ENCODE measurements at places on chromosomes 1 and 21. TPM values are rescaled to one million over a fixed set of nuclear protein-coding genes. Genes with fewer than 3 reads are reported as not detected.
A peak's percentile ranks its signal among the peaks of the same experiment; 100 is the strongest.

- no peak for DNase-seq
Measured at GRCh38 chr1:86522240-86522639, 24.6 kb upstream of the CLCA4 start.

DNA sequence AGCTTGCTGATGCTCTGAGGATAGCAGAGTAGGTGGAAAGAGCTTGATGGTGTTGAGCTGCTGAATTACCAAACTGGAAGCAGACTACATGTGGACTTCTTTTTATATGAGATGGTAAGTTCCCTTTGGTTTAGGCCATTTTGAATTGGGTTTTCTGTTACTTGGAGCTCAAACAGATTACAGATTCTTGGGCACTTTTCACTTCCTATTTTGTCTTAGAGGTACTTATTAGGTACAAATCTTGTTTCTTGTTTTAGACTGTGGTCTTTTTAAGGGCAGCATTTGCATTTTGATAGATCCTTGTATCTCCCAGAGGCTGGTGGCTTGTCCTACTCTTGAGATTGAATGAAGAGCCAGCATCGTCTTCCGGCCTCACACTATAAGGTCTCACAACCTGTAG is 70.2 kb downstream of the GADD45A start:
- DNase-seq = no peak

DNA sequence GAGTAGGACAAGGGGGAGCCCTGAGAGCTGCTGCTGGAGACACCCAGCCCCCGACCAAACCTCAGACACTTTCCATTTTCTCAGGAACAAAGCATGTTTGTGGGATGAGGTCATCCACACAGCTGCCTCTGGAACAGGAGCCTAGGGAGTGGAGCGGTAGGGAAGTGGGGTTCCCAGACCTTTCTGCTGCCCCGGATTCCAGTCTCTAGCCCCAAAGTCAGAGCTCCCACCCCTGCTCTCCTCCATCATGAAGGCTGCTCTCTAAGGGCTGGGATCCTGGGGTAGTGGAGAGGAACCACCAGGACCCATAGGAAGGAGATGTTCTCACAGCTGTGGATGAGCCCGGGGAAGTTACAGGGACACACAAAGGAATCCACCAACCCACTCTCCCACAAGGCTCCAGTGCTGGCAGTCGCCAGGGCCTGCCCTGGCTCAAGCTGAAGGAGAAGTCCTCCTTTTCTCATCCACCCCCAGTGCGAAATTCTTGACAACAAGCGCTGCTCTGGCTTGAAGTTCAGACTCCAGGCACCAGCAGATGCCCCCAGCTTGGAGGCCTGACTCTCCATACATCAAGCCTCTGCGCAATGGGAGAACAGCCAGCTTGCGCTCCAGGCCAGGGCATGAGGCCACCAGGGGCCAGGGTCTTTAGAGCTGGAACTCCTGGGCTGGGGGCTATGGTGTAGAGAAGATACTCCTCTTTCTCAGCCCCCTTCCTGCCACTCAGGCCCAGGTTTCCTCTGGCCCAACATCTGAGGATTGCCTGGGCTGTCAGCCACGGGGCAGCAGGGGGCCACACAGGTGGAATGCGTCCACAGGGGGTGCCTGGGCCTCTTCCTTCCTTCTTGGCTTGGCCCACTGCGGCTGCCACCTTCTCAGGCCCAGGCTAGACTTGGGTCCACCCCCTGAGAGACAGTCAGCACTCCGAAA is 4.5 kb downstream of the FHL3 start:
- DNase-seq = no peak

DNA sequence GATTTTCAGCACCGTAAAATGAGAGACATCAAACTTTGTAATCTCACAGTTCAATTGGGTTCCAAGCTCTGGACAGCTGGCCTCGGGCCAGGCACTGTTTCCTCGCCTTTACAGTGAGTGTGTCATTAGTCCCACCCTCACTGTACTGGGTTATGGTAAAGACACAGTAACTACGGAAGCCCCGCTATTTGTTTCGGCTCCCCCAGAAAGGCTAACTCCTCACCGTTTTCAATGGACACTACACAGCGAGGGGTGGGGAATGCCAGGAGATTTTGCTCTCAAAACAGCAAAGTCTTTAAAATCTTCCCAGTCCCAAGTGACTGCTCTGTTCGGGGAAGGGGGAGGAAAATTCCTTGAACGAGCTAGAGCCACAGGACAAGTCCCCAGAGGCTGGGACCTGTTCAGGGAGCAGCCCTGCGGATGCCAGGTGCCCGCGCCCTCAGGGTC is 757 bp upstream of the SPSB1 start:
- peak; percentile 31 for DNase-seq

- no peak for DNase-seq
Measured at GRCh38 chr21:28220680-28221079, 772.0 kb downstream of the LTN1 start.

DNA sequence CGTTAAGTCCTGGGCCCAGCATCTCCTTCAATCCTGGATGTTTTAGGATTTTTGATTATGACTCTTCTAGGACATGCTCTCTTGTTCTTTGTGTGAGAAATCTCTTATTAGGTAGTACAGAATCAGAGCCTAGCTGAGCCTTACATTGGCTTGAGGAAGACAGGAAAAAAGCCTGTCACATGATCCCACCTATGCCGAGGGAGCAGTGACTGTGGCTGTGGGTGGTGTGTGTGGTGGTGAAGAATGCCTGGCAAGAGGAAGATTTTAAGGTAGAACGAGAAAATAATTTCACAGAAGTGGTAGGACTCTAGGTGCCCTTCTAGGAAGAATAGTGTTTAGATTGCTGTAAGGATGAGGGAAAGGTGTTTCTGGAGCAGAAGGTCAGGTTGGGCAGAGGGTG is 449.5 kb upstream of the PROX1 start:
- DNase-seq = no peak

GRCh38 chr1:65458730-65459396 is 38.4 kb downstream of the LEPR start:
- no peak for DNase-seq

GRCh38 chr1:116772648-116773045 is 18.4 kb downstream of the CD2 start:
- peak; percentile 59 for DNase-seq

VWA1 gene
- 0.56 TPM for total RNA-seq

HRNR gene
- total RNA-seq = not detected

POU3F1 gene
- total RNA-seq = 0.26 TPM

SLAMF9 gene
- not detected for total RNA-seq

ITGB3BP gene
- total RNA-seq = 81.8 TPM

Data from activated CD4-positive, alpha-beta T cell treated with anti-CD3 and anti-CD28 coated beads for 36 hours (primary cell).